Esophagus muscularis mucosa (tissue), 4 donors: ENCODE measurements at places on chromosomes 16 and 17. TPM values are rescaled to one million over a fixed set of nuclear protein-coding genes. Genes with fewer than 3 reads are reported as not detected.

DNA sequence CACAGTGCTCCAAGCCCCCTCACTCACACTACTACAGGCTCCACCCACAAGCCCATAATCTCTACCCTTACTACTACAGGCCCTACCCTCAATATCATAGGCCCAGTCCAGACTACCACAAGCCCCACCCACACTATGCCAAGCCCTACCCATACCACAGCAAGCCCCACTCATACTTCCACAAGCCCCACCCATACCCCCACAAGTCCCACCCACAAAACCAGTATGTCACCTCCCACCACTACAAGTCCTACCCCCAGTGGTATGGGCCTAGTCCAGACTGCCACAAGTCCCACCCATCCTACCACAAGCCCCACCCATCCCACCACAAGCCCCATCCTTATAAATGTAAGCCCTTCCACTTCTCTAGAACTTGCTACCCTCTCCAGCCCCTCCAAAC is 13.8 kb downstream of the RIPOR1 start:
- DNase-seq: no peak

DNA sequence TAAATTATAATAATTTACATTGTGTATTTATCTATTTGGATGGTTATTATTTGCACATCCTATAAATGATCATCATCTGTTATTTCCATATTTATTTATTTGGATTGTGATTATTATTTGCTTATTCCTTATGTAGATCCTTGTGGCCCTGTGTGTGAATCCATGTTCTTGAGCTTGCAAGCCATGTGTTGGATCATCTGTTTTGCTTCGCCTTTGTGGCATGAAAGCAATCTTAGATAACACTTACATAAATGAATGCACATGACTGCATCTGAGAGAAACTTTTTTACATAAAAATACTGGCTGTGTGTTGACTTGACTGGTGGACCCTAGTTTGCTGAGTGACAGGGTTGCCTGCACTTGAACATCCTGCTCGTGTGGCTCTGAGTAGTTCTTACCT is 1024.5 kb upstream of the RBFOX1 start:
- no peak for DNase-seq

DNA sequence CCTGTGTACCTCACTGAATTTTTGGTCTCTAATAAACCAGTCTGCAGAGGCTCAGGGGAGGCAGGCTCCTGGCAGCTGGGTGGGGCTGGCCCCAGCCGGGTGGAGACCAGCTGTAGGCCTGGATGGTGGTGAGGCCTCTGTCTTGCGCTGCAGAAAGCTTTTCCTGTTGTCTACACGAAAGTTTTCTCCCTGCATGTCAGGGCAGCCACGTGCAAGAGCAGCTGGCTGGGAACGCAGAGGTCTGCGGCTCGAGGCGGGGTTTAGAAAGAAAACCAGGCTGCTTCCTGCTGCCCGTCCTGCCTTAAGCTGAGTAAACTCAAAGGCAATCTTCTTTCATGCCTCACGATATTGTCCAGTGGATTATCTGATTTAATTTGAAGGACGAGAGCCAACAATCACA is 2.4 kb downstream of the SERPINF1 start:
- DNase-seq: peak; percentile 96

DNA sequence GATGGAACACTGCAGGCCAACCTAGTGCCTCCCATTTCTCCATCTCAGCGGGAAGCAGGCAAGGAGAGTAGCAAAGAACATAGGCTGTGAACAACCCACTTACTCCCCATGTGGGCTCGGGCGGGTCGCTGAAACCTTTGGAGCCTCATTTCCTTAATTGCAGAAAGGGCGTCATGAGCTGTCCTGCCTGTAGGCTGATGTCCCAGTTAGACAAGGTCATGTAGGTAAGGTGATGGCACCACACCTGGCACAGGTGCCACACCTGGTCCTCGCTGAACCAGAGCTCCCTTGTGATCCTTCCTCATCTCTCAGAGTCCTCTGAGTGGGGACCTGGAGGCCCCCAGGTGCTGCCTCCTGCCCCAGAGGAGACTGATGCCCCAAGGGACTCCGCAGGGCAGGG is 22.9 kb downstream of the ABCC3 start:
- no peak for DNase-seq

GRCh38 chr17:38350035-38350434 is 1.6 kb upstream of the SOCS7 start:
- no peak for DNase-seq

- no peak for DNase-seq
These were observed 41.1 kb upstream of the TANGO6 start for GRCh38 chr16:68802190-68802589.

DNA sequence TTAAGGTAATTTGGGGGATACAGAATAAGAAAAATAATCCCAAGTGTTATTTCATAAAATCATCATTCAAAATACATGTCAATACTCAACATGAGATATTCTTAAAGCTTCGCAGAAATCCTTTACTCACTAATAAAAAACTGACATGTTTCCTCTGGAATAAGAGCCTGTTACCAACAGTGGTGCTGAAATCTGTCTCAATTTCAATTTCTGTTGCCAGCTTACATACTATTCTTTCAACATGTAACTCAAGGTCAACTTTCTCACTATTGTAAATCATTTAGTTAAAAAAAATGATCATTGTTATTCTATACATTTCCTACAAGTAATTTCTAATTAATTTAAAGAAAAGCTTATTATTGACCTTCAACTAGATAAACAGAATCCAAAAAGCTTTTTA is 67.9 kb downstream of the CEP95 start:
- no peak for DNase-seq

GRCh38 chr16:78196502-78196901 is 97.0 kb downstream of the WWOX start:
- peak; percentile 21 for DNase-seq

DNA sequence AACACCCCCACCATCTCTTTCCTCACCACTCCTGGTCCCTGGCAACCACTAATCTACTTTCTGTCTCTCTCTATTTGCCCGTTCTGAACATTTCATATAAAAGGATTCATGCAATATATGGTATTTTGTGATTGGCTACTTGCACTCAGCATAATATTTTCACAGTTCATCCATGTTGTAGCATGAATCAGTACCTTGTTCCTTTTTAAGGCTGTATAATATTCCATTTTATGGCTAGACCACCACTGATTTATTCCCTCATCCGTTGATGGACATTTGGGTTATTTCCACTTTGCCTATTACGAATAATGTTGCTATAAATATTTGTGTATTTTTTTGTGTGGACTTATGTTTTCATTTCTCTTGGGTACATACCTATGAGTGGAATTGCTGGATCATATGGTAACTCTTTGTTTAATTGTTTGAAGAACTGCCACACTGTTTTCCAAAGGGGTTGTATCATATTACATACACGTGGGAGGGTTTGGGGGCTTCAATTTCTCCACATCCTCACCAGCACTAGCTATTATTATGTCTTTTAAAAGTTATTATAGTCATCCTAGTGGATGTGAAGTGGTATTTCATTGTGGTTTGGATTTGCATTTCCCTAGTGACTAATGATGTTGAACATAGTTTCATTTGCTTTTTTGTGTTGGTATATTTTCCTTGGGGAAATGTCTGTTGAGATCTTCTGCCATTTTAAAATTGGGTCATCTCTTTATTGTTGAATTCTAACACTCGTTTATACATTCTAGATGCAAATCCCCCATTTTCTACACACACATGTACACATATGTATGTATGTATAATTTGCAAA is 26.3 kb downstream of the SEC14L5 start:
- DNase-seq: no peak

DNA sequence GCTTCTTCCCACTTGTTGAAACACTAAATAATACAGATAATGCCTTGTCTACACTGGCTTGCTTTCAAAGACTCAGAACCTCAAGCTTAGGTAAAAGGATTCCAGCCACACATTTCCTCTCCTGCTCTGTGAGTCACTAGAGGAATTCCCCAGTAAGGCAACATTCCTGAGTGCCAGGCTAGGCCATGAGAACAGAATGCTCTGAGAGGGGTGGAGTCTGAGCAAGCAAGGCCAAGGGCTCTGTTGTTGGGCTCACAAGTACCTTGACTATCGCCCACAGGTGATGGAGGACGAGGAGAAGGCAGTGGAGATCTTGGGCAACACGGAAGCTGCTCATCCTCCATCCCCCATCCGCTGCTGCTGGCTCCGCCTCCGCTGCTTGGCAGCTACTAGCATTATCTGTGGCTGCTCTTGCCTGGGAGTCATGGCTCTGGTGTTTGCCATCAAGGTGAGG is 6.7 kb upstream of the PHKG2 start:
- no peak for DNase-seq

DNA sequence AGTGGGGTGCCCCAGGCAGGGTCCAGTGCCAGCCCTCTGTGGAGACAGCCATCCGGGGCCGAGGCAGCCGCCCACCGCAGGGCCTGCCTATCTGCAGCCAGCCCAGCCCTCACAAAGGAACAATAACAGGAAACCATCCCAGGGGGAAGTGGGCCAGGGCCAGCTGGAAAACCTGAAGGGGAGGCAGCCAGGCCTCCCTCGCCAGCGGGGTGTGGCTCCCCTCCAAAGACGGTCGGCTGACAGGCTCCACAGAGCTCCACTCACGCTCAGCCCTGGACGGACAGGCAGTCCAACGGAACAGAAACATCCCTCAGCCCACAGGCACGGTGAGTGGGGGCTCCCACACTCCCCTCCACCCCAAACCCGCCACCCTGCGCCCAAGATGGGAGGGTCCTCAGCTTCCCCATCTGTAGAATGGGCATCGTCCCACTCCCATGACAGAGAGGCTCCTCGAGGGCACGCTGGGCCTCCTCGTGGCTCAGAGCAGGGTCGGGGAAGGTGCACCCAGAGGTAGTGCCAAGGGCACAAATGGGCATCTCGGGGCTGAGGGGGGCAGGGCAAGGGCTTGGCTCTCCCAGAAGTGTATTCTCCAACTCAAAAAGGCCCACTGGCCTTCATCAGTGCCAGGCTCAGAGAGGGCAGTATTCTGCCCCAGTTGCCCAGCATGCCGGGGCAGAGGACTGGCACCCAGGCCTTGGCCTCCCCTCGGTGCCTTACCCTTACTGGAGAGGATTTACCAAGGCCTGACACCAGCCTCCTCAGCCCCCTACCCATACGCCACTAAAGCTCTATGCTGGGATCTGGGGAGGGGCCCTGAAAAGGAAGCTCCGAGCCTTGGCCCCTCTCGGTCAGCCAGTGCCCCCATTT is at the start of gene CDH5:
Gene CDH5, plus strand, starts transcription at position 259 of the 867 bp plus-strand sequence. CDS start 12,647 bp downstream, outside the sequence.
- DNase-seq: no peak

- DNase-seq: no peak
These were observed 2.3 kb upstream of the CHST6 start for GRCh38 chr16:75497558-75497957.

DNA sequence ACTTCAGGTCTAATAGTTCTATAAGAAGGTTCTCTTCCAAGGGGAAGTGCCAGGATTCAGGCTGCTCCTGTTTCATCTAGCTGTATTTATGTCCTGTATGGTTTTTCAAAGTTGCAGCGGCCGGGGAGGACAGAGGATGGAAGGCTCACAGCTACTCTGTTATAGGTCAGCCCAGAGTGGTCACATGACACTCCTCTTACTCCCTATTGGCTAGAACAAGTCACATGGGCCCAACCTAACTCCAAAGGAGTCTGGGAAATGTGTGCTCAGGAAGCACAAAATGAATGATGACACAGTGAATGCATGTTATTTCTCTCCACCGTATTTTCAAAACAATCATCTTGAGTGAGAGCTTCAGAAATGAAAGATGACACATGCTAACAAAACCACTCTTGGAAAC is 645.1 kb upstream of the RBFOX1 start:
- no peak for DNase-seq

- no peak for DNase-seq
These were observed 16.0 kb downstream of the SMIM36 start for GRCh38 chr17:55495239-55495638.

- no peak for DNase-seq
These were observed 83.7 kb downstream of the LMF1 start for GRCh38 chr16:886802-887731.

DNA sequence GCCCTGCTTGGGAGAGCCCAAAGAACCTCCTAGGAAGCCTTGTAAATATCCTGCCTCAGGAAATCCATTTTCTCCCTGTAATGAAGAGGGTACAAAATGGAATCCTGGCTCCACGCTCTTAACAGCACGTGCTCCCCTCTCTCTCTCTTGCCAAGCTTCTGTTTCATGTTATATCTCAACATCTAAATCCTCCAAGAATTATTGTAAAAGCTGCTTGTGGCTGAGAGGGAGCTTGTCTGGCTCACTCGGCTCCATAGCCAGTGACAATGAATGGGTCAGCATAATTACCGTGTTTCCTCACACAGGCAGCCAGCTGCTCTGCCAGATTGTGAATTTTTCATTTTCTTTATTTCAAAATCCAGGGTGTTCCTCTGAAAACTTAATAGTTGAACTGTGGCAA is 317.8 kb downstream of the RBFOX1 start:
- no peak for DNase-seq

DNA sequence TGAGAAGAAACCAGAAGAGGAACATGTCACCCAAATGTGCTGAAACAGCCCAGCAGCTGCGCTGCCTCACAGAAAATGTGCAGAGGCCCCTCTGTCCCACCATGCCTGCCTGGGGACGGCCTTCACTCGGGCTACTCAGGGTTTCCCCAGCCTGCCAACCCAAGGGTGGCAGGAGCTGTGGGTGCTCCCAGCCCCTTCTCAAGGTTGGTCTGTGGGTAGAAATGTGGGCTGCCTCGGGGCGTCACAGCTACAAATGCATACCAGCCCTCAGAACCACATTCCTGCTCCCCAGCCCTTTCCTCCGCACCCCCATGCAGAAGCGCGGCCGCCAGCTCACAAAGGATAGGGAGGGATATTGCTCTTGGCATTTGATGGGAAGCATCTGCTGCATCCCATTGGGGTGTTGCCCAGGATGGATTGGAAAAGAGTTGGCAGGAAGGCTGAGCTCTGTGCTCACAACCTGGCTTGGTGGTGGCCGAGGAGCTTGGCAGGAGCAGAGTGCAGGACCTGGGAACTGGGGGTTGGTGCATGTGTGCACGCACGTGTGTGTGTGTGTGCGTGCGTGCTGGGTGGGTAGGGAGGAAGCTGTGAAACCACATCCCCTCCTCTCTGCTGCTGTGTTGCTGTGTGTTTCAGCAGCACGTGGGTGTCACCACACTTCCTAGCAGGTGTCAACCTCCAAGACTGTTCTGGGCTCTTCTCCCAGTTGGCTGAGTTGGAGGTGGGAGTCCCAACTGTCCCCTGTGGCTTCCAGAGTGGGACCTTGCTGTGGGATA is 304.4 kb downstream of the SEC14L1 start:
- no peak for DNase-seq

C16orf89 gene
- total RNA-seq: 2.0 TPM

TBC1D3K gene
- total RNA-seq: not detected

CD79B gene
- total RNA-seq: 2.1 TPM

PPP1R27 gene
- not detected for total RNA-seq

IL21R gene
- total RNA-seq: not detected
